ENCODE measurements at places on chromosomes 12 and 14.

DNA sequence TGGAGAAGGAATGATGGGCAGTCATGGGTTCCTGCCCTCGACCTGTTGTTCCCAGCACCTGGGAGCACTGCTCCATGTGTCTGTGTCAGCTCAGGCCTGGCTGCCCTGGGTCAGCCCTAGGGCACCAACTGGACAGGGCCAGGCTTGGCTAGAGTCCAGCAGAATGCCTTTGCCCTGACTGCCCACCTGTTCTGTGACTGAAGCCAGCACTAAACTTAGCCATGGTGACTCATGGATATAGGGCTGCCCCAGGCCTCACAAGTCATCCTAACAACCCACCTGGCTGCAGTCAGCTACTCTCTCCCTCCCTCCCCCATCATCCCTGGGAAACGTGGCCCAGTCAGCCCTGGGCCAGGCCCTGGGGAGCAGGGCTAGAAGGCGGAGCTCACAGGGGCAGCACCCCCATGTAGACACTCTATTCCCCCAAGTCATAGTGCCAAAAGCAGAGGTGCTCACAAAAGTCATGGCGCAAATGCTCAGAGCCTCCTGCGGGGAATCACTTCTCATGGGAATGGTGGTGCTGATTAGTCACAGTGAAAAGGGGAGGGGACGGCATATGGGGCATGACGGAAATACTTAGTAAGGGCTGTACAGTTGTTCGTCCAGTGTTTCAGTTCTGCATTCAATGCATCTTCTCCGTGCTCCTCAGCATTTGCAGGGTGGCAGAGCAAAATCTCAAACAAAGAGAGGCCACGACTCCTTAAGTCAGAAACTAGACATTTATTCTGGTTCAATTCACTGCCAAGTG lies 52.0 kb upstream of the NTF3 start:
- peak; percentile 43 for DNase-seq

- DNase-seq: no peak
These were observed 3.8 kb downstream of the MCRS1 start for GRCh38 chr12:49563951-49564685.

GRCh38 chr12:52205612-52206303 lies 13.9 kb upstream of the KRT80 start:
- DNase-seq: no peak

GRCh38 chr12:89712706-89713105 lies 4.1 kb upstream of the ATP2B1 start:
- no peak for DNase-seq

- DNase-seq: no peak
These were observed 86.0 kb downstream of the FAR2 start for GRCh38 chr12:29234965-29235626.

DNA sequence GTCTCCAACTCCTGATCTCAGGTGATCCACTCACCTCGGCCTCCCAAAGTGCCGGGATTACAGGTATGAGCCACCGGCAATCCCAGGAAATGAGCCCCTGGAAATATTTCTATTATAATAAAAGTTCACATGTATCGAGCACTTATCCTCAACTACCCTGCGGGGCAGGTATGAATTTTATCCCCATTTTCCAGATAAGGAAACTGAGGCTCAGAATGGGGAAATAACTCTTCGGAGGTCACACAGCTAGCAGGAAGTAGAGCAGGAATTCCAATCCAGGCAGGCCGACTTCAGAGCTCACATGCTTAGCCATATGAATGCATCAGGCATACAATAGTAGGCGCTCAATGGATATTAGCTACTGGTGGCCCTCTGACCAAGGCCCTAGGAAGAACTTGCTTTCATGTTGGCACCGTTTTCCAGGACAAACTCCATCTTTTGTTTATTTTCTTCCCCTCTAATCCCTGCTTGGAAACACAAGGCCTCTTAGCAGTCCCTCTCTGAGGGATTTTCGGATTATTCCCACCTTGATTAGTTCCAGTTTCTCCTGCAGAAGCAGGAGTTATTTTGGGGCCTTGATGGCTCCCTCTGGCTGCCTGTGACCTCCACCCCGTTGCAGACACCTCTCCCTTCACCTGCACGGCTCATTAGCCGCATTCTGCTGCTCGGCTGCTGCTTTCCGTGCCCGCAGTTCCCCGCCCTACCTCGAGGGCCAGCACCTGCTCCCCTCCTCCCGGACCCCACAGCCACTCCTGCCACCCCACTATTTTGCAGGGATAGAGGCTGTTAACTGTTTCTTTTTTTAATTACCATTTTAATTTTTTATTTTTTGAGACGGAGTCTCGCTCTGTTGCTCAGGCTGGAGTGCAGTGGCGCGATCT lies 18.7 kb upstream of the POP5 start:
- DNase-seq: no peak

DNA sequence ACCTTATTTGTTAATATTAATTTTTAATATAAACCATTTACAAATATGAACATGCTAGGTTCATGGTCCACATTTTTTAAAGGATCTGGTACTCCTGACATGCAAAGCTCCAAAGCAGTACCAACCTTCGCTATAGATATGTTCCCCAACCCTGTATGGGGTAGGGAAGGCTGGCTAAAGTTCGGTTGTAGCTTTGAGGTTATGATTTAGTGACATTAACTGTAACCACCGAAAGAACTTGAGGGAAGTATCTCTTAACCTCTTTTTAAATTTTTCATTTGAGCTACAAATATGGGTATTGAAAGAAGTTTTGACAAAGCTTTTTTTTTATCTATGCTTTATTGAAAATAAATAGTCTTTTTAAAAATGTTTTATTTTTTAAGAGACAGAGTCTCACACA lies 115.5 kb downstream of the DYRK2 start:
- no peak for DNase-seq

DNA sequence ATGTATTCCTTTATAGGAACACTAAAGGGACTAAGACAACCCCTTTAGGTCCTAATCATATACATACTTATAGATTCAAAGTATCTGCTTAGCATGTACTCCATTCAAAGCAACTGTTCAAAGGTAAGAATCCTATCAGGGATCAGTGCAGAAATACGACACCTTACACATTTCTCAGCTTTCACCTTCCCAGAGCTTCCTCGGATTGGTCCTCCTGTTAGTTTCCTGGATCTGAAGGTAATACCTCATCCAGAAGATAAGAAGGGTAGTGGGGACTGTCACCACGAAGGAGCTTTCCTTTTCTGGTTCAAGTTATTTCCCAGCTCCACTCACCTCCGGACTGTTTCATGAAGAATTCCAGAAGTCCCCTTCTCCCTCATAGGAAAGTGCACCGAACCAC lies 38.0 kb downstream of the RCOR1 start:
- DNase-seq: peak; percentile 48

All from NCI-H187 (cell line).